Activated T-cell treated with anti-CD3 and anti-CD28 coated beads, Interleukin-2, amount 50 U/mL, for 72 hours (primary cell): ENCODE measurements at places on chromosomes 7 and 10.

DNA sequence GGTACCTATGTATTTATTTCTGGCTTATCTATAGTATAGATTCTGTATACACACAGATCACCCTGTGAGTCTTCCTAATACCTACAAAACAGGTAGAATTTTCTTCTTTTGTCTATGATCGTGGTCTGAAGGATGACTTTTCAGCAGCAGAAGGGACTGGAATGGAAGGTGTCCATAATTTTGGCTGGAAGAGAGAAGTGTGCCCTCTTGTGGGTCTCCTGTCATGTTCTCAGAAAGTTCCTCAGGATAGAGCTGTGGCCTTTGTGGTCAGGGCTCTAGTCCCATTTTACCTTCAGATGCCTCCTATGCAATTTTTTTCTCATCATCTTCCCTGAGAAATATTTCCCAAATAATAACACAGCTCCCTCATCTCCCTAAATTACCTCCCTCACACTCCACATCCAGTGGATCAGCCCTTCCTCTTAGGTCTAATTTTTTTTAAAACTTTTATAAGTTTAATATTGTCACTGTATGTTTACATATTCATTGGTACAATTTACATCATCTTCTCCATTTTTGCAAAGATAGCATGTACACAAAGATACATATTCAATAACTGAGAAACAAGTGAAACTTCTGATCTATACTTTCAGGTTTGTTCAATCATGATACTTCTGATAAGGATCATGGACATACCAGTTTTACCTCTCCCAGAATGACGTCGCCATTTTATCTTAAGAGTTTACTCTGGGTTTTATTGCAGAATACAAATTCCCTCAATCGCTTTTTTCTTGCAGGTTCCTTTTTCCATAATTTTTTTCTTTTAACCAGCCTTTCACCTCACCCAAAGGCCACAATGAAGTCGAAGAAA is 112.7 kb downstream of the REEP3 start:
- no peak for DNase-seq

DNA sequence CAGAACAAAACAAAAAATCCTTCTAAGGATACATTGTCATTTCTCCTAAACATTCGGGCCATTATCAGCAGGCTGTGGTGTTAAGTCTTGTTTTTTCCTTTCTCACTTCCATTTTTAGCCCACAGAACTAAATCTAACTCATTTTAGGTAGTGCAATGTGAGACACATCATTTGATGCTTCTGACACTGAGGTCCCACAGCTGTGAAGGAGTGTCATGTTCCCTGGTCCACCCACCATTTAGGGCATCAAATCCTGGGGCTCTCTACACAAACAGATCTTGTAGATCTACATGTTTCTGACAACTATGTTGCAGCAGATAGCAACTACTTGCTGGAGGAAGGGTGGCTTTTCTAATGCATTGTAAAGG is 232.5 kb upstream of the IGFBP3 start:
- DNase-seq, result no peak

DNA sequence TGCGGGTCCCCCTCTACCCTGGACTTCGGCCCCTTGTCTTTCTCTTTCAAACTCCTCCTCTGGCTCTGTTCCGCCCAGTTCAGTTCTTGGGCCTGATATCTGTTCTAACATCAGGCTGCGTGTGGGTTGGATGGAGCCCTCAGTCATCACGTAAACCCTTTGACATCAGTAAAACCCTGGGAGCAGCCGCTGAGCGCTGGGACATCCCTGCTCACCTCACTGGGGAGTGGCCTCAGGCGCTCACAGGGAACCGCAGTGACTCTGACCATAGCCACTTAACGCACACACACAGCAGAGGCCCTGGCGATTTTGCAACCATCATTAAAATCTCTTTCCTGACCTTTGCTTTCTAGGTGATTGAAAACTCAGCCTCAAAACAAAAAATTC is 113.3 kb downstream of the CYTH3 start:
- no peak for DNase-seq

- no peak for DNase-seq
These were observed 326.5 kb upstream of the AOAH start for GRCh38 chr7:37050801-37051200.

GRCh38 chr7:150778014-150778737 is 22.0 kb downstream of the TMEM176B start:
- DNase-seq, result no peak
